ENCODE measurements at places on chromosomes 3 and 15. TPM values are rescaled to one million over a fixed set of nuclear protein-coding genes. Genes with fewer than 3 reads are reported as not detected.

- DNase-seq, result no peak
Measured at GRCh38 chr3:188539631-188540194, 385.8 kb downstream of the LPP start.

DNA sequence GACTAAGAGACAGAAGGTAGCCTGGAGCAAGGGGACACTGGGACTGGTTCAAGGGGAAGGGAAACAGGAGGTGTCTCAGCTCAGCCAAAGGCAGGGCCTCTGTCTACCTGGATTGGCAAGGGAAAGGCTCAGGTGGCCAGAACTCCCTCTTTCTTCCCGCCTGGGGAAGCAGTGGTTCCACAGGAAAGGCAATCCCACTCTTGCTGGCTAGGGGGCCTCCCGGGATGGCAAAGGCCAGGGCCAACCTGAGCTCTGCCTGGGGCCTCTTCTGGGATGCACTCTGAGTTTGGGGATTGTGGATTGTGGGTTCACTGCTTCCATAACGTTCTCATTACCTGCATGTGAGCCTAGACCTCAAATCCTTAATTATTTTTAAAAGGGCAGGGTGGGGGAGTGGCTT lies 13.0 kb upstream of the PARP6 start:
- no peak for DNase-seq

DNA sequence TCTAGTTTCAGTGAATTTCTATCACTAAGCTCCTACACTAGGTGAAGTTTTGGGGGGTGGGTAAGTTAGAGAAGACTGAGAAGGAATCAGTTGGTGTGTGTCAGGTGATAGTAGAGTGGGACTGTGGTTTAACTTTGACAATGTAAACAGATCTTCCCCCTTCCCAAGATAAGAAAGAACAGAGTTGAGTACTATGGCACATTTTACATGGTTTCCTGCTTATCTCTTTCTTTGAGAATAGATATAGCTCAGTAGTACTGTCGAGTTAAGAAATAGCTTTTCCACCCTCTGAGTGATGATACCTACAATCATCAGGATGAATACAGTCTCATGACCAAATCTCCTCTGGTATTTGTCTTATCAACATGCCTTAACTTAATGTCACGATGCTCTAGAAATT lies 42.8 kb downstream of the GAP43 start:
- DNase-seq, result no peak

Gene RAMAC
- total RNA-seq, result 28.3 TPM

Gene CD276
- 39.8 TPM for total RNA-seq

Gene GOLGA8R
- total RNA-seq, result 1.3 TPM

Gene RAB6B
- 0.99 TPM for total RNA-seq

- no peak for DNase-seq
Measured at GRCh38 chr15:39216816-39217215, 364.1 kb upstream of the THBS1 start.

All from pulmonary artery endothelial cell (primary cell).